ENCODE measurements at places on chromosomes 16 and 17.

DNA sequence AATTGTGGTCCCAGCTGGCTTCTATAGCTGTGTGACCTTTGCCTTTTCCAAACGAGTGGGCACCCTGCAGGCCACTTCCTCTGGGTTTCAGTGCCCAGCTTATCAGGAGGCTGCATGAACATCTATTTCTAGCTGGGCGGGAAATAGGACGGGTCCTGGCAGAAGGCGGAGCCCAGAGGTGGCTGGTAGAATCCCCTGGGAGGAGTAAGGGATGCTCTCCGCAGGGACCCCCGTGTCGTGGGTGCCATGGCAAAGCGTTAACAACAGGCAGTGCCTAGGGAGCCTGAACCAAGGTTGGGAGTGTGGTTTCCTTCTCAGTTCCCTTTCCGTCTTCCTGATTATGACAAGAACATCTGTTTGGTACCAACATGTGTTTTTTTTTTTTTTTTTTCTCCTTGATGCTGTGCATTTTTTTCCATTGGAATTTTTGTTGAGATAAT, 58.2 kb downstream of the PLCG2 start:
- DNase-seq, result no peak

DNA sequence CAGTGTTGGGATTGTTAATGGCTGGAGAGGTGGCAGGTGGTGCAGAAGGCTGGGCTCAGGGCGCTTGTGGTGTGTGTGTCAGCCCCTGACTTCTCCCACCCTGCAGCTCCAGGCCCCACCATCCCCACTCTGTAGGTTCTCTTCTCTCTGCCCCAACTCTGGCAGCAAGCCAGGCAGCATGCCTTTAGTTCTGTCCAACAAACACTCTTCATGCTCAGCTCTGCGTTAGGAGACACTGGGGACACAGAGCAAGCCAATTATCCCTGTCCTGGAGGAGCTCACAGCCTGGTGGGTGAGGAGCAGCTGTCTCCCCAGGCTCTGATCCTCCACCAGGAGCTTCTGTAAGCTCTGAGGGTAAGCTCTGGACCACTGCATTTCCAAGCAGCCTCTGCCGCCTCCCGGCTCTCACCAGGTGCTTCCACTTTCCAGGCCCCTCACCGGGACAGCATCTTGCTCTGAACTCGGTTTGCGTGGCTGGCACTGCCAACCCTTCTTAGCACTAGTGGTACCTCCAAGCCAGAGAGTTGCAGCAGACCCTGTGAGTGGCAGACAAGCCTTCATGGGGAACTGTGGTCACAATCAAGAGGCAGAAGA, 34.3 kb upstream of the WSCD1 start:
- DNase-seq, result no peak

GRCh38 chr16:89002851-89003830, 26.1 kb upstream of the CBFA2T3 start:
- DNase-seq, result no peak

GRCh38 chr16:23650674-23651416, 9.6 kb downstream of the DCTN5 start:
- DNase-seq, result no peak

DNA sequence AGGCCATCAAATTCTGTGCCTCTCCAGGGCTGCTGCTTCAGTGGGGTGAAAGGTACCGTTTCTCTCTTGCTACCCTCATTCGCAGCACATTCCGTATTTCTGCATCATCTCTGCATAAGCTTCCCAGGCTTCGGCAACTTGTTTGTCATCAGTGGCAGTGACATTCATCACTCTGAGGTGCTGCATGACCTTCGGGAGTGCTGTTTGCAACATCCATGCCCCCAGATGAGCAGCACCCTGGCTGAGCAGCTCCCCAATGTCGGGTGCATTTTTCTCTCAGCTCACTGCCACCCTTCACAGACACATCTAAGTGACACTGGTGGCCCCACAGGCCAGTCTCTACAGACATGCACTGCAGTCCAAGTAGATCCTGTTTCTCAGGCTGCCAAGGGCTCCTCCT, 3.8 kb downstream of the CREBBP start:
- no peak for DNase-seq

DNA sequence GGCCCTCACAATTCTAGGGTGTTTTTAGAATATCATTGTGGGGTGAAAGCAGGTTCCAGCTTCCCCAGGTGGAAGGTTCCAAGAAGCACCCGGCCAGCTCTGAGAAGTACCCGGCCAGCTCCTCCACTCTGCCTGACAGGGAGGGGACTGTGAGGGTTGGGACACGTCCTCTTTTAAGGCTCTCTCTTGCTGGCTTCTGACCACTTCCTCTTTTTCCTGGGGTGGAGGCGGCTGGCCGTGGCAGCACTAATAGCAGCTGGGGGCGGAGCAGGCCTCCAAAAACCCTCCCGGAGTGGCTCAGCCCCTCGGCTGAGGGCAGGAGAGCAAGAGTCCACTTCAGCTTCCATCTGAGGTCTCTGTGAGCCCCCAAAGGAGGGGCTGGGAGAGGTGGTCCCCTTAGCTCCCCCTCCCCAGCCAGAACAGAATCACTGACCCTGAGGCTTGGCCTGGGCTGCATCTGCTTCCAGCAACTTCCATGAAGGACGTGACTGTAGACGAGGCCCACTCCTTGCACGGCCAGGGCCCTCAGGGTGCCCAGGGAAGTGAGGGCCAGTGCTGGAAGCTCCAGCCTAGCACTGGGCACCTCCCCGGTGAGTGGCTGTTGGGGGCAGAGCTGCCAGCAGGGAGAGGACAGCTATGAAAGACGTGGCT, 26.7 kb upstream of the PLCG2 start:
- no peak for DNase-seq

DNA sequence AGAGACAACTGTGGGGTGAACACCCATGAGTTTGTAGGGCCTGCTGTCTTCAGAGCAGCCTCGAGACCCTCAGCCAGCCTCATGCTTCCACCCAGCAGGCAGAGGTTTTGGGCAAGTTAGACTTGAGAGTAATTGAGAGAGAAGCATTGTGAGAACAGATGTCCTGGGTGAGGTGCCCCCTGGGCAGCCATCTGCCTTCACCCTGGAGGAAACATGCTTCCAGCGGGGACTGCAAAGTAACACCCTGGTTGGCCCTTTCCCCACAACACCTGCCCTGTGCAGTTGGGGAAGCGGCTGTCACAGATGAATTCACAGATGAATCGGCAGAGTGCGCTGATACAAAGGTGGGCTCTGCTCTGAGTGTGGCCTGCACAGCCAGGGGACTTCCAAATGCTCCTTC, 23.4 kb downstream of the ATPAF2 start:
- DNase-seq, result no peak

DNA sequence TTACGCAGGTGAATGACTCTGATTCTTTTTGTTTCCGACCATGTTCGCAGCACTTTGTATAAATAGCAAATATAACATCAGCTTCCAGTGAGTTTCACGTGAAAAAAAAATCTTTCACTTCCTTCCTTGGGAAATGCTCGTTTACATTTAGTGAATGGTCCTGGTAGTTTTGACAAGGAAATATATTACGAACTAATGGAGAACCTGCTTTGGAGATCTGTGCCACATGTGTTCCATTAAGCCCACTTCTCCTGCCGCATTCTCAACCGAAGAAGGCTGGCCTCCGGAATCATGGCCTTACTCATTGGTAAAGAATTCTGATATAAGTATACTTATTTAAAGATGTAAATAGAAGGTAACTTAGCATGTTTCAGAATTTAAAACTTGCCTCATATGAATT, 3.6 kb downstream of the CRAMP1 start:
- no peak for DNase-seq

DNA sequence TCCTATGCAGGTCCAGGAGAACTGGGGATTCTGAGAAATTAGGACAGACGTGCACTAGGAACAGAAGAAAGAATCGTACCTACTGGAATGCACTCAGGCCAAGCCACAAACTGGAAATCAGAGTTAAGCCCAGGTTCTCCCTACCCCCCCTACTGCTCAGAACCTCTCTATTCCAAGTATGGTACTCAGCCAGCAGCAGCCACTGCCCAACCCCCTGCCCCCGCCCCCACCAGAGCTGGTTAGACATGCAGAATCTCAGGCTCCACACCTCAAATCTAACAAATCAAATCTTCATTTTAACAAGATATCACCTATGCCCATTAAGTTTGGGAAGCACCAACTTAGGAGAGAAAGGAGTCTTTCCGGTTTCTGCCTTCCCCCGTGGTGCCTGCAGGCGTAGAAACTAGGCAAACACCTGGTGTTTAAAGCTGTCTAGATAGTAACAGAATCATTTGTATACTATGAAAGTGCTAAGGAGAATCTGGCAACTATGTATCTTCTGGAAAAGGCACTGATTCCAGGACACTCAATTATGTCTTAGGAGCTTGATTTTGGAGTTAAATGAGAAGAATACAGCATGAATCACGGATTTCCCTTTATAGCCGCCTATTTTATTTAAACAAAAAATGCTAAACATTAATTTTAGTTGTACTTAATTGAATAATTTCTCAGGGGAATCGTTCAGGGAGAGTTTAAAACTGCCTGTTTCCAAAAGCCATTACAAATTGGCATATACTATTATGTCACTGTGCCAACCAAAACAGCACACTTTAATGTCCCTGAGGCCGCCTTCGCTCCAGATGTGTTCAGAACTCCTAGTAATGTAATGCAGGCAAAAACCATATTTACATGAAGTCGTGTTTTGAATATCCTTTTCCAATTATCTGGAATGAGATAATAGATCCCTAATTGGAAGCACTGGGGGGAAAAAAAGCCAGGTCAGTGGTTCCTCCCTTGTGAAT, 166.5 kb downstream of the STX8 start:
- DNase-seq, result no peak

DNA sequence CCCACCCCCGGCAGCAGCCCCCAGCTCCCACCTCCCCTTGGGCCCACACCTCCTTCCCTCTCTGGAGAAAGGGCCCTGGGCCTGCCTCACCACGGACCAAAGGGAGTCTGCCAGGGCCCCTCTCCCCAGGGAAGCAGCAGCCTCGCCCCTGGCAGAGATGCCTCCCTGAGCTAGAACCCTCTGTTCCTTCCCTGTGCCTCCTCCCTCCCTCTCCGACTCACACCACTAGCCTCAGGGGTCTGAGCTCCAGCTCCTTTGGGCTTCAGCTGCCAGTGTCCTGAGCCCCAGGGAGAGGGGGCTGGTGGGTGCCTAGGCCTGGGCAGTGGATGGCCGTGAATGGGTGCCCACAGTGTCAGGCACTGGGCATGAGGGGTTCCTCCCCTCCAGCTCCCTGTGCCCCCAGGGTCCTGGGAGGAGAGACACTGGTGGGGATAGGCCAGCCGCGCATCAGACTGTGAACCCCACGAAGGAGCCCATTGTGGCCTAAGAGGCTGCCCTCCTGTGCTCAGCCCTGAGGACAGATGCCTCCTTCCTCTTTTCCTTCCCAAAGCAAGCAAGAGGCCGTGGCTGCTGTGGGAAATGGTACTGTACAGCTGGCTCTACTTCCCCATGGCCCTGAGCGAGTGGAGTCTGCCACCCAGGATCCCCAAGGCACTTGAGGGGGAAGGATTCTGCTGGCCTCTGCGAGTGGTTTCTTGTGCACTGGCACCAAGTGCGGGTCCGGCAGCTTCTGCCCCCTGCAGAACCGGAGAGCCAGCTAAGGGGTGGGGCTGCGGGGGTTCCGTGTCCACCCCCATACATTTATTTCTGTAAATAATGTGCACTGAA, 20.7 kb downstream of the MMP15 start:
- no peak for DNase-seq

DNA sequence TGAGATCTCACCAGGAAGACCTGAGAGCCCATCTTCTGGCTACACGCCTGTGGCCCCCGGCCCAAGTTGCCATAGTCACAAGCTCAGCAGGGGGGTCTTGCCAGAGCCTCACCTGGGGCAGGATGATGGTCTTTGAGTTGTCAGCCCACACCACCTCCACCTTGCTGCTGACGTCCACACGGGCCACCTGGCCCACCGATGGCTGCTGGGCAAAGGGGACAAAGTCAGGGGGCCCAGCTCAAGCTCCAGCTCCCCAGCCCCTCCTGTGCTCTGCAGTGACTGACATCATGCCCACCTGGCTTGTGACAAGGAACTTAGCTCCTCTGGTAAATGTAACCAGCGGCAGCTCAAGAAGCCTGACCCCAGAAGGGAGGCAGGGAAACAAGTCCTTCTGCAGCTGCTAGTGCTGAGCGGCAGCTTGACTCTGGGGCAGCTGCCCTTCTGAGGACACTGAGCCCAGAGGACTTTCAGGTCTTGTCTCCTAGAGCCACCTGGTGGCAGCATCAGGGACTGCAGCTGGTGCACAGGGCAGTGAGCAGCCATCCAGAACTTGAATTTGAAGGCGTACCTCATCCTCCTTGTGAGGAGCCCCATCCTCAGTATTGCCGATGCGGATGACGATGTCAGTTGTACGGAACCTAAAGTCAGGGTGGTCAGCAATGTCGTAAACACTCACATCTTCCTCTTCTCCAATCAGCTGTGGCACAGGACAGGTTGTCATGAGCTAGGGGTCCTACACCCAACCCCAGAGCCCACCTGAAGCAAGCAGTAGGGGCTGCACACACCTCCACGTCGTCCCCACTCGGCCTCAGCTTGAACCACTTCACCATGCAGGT, 13.5 kb downstream of the SPHK1 start:
- peak; percentile 65 for DNase-seq

DNA sequence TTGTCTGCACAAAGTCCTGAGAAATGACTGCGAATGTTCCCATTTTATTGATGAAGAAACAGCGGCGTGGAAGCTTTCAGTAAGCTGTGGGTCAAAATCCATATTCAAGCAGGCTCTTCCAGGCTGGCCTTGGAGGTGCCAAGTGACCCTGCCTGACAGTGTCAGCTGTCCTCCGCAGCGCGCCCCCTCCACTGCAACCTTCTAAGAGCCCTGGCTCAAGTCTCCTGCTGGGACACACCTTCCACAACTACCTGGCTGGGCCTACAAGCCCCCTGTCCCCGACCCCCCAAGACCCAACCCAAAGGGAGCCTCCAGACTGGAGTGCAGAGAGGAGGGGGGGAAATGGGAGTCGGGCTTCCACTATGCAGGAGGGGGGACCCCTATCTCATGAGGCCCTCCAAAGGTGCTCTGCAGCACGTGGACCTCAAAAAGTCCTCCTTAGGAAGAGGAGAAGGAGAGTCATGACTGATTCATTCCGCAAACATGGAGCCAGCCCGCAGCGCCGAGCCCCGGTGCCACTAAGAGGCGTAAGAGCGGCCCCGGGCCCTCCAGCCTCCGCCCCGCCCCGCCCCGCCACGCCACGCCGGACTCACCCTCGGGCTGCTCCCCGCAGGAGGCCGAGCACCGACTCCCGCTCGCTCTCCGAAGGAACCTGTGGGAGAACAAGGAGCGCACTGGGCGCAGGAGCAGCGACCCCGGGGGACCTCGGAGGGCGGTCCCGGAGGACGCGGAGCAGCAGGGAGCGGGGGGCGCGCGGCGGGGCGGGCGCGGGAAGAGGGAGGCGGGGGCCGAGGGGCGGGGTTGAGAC, 574 bp downstream of the MPP3 start:
- DNase-seq, result no peak

DNA sequence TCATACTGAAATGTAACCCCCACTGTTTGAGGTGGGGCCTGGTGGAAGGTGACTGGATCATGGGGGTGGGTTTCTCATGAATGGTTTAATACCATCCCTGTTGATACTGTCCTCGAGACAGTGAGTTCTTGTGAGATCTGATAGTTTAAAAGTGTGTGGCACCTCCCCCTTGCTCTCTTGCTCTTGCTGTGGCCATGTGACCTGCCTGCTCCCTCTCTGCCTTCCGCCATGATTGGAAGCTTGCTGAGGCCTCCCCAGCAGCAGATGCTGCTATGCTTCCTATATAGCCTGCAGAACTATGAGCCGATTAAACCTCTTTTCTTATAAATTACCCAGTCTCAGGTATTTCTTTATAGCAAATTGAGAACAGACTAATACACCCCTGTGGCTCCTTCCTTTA, 40.6 kb downstream of the STAT3 start:
- no peak for DNase-seq
